Adipose tissue (tissue), 3 donors: ENCODE measurements at places on chromosomes 1 and 21. TPM values are rescaled to one million over a fixed set of nuclear protein-coding genes. Genes with fewer than 3 reads are reported as not detected.

F13B gene
- polyA plus RNA-seq = not detected

C1orf146 gene
- polyA plus RNA-seq = not detected

TACSTD2 gene
- polyA plus RNA-seq = 3.2 TPM

CRNN gene
- polyA plus RNA-seq = 5.0 TPM

CD5L gene
- 0.45 TPM for polyA plus RNA-seq

PLA2G2C gene
- not detected for polyA plus RNA-seq

CR1 gene
- 3.6 TPM for polyA plus RNA-seq

NR1I3 gene
- not detected for polyA plus RNA-seq

SGIP1 gene
- polyA plus RNA-seq = 0.24 TPM

AKR7A3 gene
- polyA plus RNA-seq = 29.6 TPM
